ENCODE measurements at places on chromosomes 7 and 10. TPM values are rescaled to one million over a fixed set of nuclear protein-coding genes. Genes with fewer than 3 reads are reported as not detected.

GRCh38 chr7:102944241-102944640 lies 31.4 kb downstream of the LRRC17 start:
- no peak for DNase-seq

DNA sequence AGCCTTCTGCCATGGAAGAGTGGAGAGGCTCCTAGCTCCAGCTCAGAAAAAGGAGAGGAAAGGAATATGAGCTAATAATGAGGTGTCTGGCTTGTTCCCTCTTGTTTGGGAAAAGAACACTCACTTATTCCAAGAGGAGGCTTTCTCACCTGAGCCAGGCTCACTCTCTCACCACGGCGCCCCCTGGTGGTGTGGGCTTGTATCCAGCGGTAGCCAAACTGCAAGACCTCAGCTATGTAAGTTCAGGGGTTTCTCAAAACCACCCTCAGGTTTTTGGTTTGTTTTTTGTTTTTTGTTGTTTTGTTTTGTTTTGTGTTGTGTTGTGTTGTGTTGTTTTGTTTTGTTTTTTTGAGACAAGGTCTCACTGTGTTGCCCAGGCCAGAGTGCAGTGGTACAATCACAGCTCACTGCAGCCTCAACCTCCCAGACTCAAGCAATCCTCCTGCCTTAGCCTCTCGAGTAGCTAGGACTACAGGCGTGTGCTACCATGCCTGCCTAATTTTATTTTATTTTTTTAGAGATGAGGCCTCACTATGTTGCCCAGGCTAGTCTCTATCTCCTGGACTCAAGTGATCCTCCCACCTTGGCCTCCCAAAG lies 124.0 kb downstream of the TMEM130 start:
- DNase-seq: peak; percentile 63

Gene LANCL2
- 7.9 TPM for total RNA-seq

DNA sequence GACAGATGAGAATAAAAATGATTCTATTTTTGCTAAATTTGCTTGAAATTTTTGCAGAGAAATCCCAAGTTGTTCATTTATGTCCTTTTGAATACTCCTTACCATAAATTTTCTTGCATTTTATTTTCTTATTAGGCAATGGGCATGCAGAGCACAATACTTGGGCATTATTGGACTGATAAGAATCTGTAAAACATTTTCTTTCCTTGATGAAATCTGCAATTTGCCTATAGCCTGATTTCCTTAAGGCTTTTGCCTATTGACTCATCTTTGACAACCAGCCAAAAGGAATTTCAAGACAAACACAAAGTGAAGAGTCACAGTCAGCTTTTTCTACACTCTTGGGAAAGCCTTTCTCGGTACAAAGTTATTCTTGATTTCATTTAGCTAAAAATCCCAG lies 30.5 kb upstream of the GNAT3 start:
- no peak for DNase-seq

Gene KCNMA1
- total RNA-seq: 1.8 TPM

DNA sequence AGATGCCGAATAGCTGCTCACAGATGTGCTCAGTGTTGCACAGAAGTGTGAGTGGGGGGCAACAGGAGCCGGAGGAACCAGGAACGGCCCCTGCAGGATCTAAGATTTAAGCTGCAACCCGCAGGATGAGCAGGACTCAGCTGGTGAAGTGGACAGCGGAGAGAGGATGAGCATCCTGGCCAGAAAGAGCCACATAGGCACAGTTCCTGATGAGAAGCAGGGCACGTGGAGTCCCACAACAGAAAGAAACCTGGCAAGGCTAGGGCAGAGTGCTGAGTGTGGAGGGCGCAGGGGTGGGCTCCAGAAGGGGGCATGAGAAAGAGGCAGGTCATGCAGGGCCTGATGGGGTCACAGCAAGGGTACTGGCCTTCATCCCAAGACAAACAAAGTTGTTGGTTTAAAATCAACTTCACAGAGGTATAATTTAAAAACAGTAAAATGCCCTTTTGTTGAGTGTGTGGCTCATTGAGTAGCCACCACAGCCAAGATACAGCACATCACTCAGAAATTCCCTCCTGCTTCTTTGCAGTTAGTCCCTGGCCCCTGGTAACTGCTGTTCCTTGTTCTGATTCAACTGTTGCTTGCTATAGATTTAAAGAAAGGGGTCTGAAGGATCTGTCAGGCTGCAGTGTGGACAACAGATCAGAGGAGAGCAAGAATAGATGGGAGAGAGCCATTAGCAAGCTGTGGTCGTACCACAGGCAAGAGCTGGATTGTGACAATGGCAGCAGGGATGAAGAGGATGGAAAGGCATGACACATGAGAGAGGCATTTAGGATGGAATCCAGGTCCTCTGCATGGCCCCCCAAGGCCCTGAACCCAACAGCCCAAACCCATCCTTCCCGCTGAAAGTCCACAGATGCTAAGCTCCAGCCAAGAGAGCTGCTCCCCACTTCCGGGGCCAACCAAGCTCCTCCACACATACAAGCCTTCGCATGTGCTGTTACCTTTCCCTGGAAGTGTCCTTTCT lies 53.1 kb upstream of the OSBPL3 start:
- no peak for DNase-seq

- no peak for DNase-seq
Measured at GRCh38 chr10:78381107-78381506, 347.4 kb downstream of the RPS24 start.

Data from left ventricle myocardium inferior (tissue), 1 donor.